Keratinocyte (primary cell): ENCODE measurements at places on chromosomes 5 and 9.

DNA sequence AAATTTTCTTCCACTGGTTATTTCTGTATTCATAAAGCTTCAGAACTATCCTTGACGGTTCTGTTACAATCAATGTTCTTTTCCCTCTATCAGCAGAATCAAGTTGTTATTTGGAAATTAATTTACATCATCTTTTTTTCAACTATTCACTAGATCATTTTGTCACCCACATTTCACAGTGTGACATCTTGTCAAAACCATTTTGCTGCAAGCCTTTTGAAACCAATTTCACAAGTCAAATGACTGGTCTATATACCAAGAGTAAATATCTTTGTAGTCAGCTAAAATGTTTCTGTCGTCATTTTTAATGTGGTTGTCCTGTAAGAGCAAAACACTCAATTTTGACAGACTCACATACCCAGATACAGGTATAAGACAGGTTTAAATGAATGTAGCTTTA, 984.3 kb upstream of the TYRP1 start:
- H3K36me3 ChIP-seq = no peaks in the 10 kb centered on the region
- H3K4me3 ChIP-seq = no peak overlapping the region
- DNase-seq = no peak
- no peaks in the 10 kb centered on the region for H3K4me1 ChIP-seq
- H3K27ac ChIP-seq = no peak overlapping the region
- no peaks in the 10 kb centered on the region for H3K27me3 ChIP-seq

DNA sequence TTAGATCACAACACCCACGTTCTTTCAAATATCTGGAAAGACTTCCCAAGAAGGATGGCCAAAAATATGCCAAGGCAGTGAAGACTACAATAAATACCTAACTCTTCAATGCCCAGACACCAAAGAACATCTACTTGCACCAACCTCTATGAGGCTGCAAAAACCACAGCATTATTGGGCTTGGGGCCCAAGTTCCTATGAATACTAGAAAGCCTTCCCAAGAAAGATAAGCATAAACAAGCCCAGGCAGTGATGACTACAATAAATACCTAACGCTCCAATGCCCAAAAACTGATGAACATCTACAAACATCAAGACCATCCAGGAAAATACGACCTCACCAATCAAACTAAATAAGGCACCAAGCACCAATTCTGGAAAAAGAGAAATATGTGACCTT, 41.3 kb downstream of the AP3B1 start:
- no peak for DNase-seq
- no peaks in the 10 kb centered on the region for H3K4me1 ChIP-seq
- no peak overlapping the region for H3K4me3 ChIP-seq

- no peak for DNase-seq
- no peak overlapping the region for H3K27ac ChIP-seq
- H3K27me3 ChIP-seq = no peaks in the 10 kb centered on the region
- no peak overlapping the region for H3K4me3 ChIP-seq
- no peaks in the 10 kb centered on the region for H3K4me1 ChIP-seq
- no peaks in the 10 kb centered on the region for H3K36me3 ChIP-seq
Measured at GRCh38 chr5:124628721-124629596, 117.5 kb downstream of the ZNF608 start.

- DNase-seq = no peak
- H3K27me3 ChIP-seq = no peaks in the 10 kb centered on the region
- H3K36me3 ChIP-seq = no peaks in the 10 kb centered on the region
- H3K4me1 ChIP-seq = peaks cover 49% of the 10 kb centered on the region
- H3K4me3 ChIP-seq = peak overlapping the region; percentile 73
Measured at GRCh38 chr9:134326724-134327601, 708 bp downstream of the RXRA start.

GRCh38 chr5:120457839-120458507, 6.1 kb upstream of the PRR16 start:
- peaks cover 1% of the 10 kb centered on the region for H3K27me3 ChIP-seq
- H3K27ac ChIP-seq = no peak overlapping the region

- DNase-seq = no peak
- H3K27ac ChIP-seq = no peak overlapping the region
- H3K36me3 ChIP-seq = no peaks in the 10 kb centered on the region
- no peaks in the 10 kb centered on the region for H3K27me3 ChIP-seq
- H3K4me3 ChIP-seq = no peak overlapping the region
Measured at GRCh38 chr5:106476630-106477029, 1194.1 kb downstream of the EFNA5 start.

DNA sequence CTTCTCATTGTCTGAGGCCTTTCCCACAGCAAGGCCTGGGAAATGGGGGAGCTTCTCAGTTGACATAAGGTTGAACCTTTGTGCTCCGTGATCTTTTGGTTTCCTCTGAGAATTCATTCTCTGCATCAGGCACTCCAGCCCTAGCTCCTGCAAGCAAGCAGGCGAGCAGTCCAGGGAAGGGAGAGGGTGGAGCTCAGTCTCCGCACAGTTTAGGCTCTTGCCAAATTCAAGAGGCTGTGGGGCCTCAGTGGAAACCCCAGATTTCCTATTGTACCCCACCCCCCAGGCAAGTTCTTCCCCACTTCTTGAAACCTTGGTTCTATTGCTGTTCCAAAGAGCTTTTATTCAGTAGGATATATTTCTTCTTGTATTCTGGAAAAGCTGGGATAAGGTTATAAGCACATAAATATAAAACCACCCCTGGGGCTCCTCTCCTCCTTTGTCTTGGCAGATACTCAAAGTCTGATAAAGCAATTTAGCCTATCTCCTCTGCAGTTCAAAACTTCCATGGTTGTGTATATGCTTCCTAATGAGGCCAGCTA, 147.2 kb downstream of the PDZD2 start:
- H3K4me1 ChIP-seq = peaks cover 11% of the 10 kb centered on the region
- H3K4me3 ChIP-seq = no peak overlapping the region
- no peaks in the 10 kb centered on the region for H3K36me3 ChIP-seq
- DNase-seq = no peak
- H3K27ac ChIP-seq = no peak overlapping the region

DNA sequence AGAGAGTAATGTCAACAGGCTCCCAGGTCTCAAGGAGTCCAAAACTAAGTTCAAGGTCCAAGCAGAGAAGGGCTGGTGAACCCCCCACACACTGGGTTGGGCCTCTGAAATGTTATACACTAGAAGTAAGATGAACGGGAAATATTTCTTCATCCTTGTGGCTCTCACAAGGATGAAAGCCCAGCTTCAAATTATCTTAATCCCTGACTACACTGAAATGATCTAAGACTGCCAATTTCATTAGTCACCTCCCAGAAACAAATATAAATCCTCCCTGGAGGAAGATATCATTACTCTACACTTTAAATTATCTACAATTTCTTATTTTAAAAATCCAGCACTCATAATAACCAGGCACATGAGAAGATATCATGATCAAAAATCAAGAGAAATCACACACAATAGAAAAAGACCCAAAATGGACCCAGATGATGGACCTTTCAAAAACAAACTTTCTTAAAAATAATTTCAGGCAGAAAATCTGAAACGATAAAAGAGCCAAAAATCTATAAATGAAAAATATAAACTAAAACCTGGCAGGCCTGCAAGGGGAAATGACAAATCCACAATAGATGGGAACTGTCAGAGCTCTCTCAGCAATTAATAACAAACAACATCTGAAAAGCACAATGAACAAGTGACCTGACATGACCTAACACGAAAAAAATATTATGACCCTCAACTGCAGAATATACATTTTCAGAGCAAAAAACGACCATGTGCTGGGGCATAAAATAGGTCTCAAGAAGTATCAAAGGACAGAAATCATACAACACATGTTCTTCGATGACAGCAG, 117.4 kb downstream of the GPR21 start:
- H3K4me3 ChIP-seq = no peak overlapping the region
- no peaks in the 10 kb centered on the region for H3K4me1 ChIP-seq
- no peak overlapping the region for H3K27ac ChIP-seq
- no peaks in the 10 kb centered on the region for H3K27me3 ChIP-seq
- DNase-seq = no peak

- no peak for DNase-seq
- no peak overlapping the region for H3K4me3 ChIP-seq
- H3K4me1 ChIP-seq = no peaks in the 10 kb centered on the region
- H3K27me3 ChIP-seq = no peaks in the 10 kb centered on the region
- H3K36me3 ChIP-seq = peaks cover 4% of the 10 kb centered on the region
Measured at GRCh38 chr5:115873392-115873791, 31.7 kb downstream of the AP3S1 start.

- DNase-seq = no peak
- H3K4me1 ChIP-seq = peaks cover 13% of the 10 kb centered on the region
- peak overlapping the region; percentile 60 for H3K27ac ChIP-seq
- no peaks in the 10 kb centered on the region for H3K36me3 ChIP-seq
- no peaks in the 10 kb centered on the region for H3K27me3 ChIP-seq
Measured at GRCh38 chr5:36150676-36151433, 832 bp downstream of the LMBRD2 start.

- no peak overlapping the region for H3K4me3 ChIP-seq
- peaks cover 4% of the 10 kb centered on the region for H3K27me3 ChIP-seq
- H3K4me1 ChIP-seq = no peaks in the 10 kb centered on the region
- no peaks in the 10 kb centered on the region for H3K36me3 ChIP-seq
- H3K27ac ChIP-seq = no peak overlapping the region
Measured at GRCh38 chr9:98287384-98287783, 31.9 kb upstream of the TBC1D2 start.

- no peaks in the 10 kb centered on the region for H3K36me3 ChIP-seq
- H3K27ac ChIP-seq = no peak overlapping the region
- no peak for DNase-seq
- no peaks in the 10 kb centered on the region for H3K4me1 ChIP-seq
- no peak overlapping the region for H3K4me3 ChIP-seq
Measured at GRCh38 chr5:7372399-7372798, 23.5 kb upstream of the ADCY2 start.
